ENCODE measurements at places on chromosomes 11 and 22.

DNA sequence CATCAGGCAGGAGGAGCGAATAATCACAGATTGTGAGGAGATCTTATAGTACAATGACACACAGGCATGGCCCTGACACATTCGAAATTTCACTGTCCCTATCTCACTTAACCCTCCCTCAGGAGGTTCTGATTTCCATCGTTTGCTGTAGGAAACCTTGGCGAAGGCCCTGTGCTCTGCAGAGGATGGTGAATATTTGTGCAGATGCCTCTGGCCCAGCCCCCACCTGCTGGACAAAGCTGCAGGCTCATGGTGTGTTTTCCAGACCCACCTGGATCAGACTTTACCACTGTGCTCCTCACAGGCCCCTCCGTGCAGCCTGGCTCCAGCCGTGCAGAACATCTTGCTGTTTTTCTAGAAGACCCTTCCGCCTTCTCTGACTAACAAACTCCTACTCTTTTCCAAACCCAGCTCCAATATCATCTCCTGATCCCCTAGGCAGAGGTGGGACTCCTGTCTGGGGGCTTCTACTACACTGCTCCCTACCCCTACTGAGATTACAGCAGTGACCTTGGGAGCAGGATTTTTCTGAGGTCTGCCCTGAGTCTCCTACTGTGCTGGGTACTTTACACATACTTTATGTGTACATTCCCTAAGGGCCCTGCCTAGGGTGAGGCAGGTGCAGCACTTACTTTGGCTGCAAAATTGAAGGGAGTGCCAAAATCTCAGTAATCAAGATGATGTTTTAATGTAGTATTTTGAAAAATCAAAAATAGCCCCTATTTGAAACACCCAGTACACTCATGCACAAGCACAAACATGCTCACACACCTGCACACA, 412.7 kb downstream of the SOX6 start:
- DNase-seq, result no peak

GRCh38 chr22:45535290-45535689, 32.6 kb downstream of the FBLN1 start:
- no peak for DNase-seq

DNA sequence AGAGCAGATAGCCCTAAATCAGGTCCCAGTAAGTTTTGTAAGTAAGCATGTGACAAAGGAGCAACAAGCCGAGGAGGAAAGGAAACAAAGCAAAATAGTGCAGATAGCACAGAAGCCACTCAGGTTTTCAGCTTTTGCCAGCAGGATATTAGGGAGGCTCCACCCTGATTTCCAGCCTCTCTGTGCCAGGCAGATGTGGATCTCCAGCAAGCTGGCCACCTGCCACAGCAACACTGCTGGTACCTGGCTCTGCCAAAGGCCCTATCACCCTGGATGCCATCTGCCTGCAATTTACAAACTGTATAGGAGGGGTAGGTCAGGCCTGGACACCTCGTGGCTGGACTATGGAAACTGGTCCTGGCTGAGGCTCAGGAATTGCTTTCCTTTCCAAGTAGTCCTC, 12.2 kb upstream of the NNMT start:
- no peak for DNase-seq

DNA sequence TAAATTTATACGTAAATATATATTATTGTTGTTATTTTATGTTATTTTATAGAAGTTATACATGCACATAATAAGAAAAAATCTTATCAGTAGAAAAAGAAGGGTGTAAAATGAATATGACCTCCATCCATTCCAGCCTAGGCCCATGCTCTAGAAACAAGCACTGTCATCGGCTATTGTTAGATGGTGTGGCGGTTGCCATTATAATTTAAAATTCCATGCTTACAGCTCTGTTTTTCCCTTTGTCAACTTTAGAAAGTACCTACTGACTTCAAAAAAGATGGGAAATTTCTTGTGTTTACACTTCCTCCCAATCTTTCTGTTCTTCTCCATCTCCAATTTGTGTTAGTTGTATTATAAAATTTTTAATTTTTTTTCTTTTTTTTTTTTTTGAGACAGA, 61.9 kb upstream of the RDX start:
- DNase-seq, result no peak

DNA sequence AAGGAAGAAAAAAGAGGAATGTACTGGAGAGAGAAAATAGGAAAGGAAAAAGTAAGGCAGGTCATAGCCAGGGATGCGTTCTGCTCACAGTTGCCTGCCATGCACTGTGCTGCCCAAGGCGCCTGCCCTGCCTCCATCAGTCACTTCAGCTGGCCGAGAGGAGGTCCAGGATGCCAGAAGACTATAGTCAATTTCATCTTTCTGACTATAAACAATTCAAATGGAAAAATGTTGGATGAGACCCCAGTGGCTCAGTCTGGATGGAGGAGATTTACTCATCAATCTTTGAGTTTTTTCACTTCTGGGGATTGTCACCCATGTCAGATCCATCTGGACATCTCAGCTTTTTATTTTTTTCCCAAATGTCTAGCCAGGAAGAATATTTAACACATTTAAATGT, 36.7 kb upstream of the CLMP start:
- no peak for DNase-seq

- no peak for DNase-seq
These were observed 69.6 kb downstream of the RAB30 start for GRCh38 chr11:83002053-83002452.

DNA sequence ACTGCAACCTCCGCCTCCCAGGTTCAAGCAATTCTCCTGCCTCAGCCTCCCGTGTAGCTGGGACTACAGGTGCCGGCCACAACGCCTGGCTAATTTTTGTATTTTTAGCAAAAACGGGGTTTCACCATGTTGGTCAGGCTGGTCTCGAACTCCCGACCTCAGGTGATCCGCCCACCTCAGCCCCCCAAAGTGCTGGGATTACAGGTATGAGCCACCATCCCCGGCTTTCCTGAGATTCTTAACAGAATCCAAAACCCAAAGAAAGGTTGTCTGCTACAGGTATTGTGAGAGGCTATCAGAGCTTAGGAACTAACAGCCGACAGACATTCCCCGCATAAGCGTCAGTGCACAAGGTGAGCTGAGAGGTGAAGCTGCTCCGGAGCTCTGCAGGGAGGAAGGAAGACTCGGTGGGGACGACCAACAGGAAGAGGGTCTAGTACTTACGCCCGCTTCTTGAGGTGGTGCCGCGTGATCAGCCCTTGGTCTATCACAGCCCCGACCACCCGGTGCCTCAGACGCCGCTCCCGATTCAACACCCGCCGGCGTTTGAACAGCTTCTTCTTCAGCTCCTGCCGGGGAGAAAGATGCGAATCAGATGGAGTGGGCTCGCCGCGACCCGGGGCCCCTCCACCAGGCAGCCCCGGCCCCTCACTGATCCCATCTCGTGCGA, 470 bp downstream of the C11orf98 start:
- peak; percentile 67 for DNase-seq

GRCh38 chr11:101158119-101158518, 28.5 kb upstream of the PGR start:
- DNase-seq, result no peak

DNA sequence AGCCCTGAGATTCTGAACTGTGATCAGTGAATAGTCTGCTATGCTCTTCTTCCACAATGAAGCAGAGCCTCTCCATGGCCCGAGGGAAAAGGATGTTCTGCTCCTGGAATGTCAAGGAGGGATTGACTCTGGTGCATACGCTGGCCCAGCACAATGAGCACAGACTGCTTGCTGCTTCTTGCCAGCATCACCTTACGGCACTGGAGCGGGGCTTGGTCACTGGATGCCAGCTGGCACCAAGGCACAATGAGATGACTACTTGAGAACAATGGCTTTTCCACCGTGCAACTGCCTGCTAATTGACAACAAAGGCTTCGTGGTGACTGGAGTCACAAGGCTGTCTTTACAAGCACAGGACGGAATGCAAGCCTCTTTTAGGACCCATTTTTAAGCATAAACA, 139.2 kb downstream of the DSCAML1 start:
- no peak for DNase-seq

DNA sequence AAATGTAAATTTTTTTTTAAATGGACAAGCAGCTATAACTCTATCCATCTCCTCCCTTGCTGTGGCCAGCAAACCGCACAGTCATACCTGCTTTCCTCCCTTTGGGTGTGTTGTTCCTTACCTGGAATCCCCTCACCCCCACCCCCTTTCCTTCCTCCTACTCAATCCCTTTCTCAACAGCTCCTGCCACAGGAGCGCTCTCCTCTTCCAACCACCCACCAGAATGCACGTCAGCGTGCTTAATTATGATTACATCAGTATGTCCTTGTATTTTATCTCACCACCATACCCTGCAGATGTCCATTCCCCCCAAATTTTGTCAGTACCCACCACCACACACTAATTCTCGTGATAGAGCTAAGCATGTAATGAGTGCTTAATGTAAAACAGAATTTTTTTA, 60.9 kb upstream of the LMO2 start:
- no peak for DNase-seq

DNA sequence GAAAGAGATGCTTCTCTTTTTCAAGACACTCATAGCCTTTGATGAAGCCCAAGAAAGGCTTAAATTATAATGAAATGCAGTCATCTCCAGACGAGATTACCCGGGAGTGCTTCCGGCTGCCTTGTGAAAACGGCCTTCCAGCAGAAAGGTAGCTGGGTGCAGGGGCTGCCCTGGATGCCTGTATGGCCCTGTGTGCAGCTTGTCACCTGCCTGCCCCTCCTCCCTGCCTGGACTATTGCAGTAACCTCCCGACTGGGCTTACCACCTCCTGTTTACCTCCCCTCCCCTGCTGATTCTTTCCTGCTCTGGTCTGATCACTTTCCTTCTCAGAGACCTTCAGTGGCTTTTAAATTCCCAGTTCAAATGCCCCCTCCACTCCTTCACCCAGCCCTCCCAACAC, 126.4 kb upstream of the SYT13 start:
- DNase-seq, result no peak

GRCh38 chr11:46200537-46201281, 76.8 kb upstream of the CREB3L1 start:
- DNase-seq, result no peak

DNA sequence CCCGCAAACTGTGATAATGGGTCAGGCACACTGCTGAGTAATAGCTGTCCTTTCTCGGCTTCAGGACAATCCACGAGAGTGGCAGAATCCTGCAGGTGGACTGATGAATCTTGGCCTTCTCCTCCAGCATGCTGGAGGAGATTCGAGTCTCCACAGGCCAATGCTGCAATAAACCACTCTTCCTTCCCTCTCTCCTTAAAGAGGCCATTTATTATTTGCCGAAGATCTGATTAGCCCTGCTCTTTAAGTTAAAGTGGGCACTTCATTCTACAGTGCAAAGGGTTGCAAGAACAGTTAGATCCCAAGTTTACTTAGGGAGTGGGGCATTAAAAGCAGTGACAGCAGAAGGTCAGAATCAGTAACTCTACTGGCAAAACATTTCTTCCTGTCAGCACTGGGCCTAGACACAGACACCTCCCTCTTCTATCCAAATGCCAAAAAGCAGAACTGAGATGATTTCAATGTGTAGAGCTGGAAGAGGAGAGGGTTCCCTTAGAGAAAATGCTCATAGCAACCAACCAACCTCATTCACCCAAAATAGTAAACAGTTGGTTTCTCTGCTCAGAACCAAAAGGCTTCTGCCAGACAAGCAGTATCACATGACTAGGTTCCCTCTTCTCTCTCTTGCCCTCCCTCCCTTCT, 121.7 kb downstream of the SGSM3 start:
- peak; percentile 80 for DNase-seq

GRCh38 chr11:70255477-70256116, 14.9 kb upstream of the PPFIA1 start:
- no peak for DNase-seq

GRCh38 chr22:26174280-26174679, 5.0 kb downstream of the SEZ6L start:
- DNase-seq, result no peak

GRCh38 chr22:49431551-49431950, 396.1 kb downstream of the BRD1 start:
- DNase-seq, result no peak

Data from GM20000 (cell line).